ENCODE measurements at places on chromosomes 2 and 18.

DNA sequence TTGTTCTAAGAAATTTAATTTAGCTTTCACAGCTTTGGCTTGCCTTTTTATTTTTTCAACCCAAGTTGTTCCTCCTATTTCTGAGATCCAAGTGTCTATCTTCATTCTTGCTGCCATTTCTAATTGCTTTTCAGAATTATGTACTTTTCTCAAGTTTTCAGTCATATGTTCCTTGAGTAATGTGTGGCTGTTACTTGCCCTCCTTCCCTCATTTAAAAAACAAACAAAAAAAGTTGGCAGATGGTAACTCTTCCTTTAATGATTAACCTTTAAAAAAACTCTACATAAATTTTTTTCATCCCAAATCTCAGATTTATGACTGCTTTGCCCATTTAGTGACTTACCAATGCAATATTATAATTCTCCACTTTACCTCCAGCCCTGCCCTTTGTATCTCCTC is 131.3 kb downstream of the GALNT3 start:
- DNase-seq: no peak

- DNase-seq: no peak
These were observed 56.1 kb upstream of the SPRED2 start for GRCh38 chr2:65488527-65488926.

DNA sequence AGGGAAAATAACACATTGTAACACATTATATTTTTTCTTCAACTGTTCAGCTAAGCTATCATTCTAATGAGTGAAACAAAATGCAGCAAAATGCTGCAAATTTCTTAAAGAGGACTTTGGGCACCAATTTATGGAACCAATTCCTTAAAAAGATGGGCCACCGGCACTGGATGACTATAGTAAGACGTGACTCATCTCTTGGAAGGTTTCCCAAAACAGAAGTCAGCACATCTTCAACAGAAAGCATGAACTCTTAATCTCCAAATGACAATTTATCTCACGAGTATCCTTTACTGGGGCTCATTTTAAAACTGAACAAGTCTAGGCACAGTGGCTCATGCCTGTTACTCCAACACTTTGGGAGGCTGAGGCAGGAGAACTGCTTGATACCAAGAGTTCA is 213.4 kb downstream of the CDH20 start:
- peak; percentile 66 for DNase-seq

DNA sequence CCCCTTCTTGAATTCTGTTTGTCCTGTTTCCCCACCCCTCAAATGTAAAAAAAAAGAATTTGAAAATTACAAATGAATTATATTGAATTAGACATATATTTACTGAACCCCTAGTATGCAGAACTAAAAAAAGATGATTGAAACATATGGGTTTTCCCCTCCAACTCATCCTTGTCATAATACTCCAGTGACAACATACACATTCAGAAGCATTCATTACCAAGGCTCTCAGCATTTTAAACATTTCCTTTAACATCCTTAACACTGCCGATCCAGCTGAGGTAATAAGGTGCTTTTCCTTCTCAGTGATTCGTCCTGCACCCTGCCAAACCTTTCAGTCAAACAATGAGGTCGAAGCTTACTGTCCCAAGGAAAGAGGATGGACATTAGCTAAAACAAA is 53.1 kb upstream of the DTNB start:
- DNase-seq: no peak

DNA sequence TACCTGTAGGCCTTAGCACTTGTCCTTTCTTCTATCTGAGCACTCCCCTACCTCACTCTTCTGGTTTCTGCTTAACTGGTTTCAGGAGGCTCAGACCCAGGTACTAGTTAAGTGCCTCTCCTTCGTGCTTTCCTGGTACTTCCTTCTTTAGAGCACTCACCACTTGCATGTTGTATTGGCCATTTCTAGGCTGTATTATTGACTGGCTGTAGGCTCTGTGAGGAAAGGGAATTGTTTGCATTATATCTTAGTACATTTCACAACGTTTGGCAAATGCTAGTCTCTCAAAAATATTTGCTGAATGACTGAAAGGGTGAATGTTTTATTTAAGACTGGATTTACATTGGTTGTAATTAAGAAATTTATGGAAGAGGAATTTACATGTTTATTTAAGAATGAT is 36.0 kb upstream of the SCN1A start:
- no peak for DNase-seq
